GDM1 (cell line): ENCODE measurements at places on chromosomes 6 and 20.

DNA sequence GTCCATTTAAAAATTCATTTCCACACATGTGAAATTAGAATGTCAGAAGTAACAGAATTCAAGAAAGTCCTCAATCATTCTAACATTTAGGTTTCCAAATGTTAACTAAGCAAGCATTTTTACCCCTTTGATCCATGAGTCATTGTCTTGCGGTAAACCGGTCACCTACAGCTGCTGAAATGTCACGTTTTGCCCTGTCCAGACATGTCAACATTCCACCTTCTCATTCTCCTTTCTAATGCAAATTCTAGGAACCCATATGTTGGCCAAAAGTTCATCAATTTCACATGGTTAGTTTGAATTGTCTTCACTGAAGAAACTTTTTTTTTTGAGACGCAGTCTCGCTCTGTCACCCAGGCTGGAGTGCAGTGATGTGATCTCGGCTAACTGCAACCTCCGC, 117.2 kb downstream of the IPCEF1 start:
- no peak for DNase-seq

- no peak for DNase-seq
These were observed 244.9 kb upstream of the SOX4 start for GRCh38 chr6:21348504-21349195.

DNA sequence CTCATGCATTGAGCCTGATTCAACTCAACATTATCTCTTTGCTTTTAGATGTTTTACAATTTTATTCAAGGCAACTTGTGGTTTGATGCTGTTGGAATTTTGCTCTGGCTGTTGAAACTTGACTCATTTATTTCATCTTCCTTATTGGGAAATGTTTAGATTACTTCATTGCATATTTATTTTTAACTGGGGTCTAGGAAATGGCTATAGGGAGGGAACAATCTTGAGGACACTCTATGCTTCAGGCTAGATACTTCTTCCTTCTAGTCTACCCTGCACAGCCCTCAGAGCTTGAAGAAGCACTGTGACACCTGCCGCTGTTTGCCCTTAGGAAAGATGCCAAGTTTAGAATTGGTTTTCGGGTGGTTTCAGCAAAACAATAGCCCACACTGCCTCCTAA, 183.4 kb downstream of the ADGRG6 start:
- DNase-seq = no peak

- DNase-seq = no peak
These were observed 6.0 kb upstream of the FASTKD5 start for GRCh38 chr20:3165473-3166337.

- no peak for DNase-seq
These were observed 90.4 kb downstream of the MAP3K7 start for GRCh38 chr6:90496258-90497016.

DNA sequence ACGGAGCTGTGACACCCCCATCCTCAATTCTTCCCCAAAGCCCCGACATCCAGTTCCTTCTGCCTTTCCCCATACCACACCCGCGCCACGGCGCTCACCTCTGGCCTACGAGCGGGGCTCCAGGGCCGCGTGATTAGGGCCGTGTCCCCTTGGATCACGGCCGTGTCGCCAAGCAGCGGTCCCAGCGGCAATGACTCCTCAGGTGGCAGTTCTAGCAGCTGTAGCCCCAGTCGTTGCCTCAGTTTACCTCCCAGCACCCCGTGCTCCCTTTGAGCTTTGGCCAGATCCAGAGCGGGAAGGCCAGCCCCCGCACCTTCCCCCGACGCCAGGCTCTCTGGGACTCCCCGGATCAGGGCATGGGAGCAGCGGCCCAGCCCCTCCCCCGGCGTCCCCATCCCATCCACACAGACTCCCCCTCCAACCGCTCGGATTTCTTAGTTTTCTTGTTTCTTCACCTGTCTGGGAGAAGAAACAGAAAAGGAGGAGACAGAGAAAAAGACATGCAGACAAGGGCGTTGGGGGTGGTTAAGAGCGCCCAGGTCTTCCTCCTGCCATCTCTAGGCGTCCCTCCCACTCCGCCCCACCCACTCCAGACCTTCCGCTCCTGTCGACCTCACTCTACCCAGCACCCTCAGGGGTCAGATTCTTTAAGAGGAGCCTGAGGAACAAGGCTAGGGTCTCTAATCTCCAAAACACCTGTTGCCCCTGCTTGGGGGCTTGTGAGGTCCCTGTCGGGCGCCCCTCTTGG, at the start of gene DDAH2:
Gene DDAH2, minus strand, starts transcription at position 533 of the 748 bp plus-strand sequence. Its CDS starts 138 bp downstream, at position 395.
- DNase-seq = no peak

DNA sequence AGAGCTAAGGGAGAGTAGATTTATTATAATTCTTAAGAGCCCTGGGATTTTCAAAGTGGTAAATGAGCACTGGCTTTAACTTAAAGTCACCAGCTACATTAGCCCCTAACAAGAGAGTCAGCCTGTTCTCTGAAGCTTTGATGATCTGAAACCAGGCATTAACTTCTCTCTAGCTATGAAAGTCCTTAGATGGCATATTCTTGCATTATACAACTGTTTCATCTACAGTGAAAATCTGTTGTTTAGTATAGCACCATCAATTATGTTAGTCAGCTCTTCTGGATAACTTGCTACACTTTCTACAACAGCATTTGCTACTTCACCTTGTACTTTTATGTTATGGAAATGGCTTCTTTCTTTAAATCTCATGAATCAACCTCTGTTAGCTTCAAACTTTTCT, 1046.7 kb downstream of the HACE1 start:
- no peak for DNase-seq

- no peak for DNase-seq
These were observed 78.7 kb upstream of the SAMD5 start for GRCh38 chr6:147429794-147430193.

DNA sequence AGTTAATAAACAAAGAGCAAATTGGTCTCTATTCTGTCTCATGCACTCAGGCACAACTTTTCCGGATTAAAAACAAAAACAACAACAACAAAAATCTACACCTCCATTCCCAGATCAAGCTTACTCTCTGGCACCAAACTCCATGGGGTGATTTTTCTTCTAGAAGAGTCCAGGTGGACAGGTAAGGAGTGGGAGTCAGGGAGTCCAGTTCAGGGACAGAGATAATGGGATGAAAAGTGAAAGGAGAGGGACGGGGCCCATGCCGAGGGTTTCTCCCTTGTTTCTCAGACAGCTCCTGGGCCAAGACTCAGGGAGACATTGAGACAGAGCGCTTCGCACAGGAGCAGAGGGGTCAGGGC, 437 bp upstream of the HLA-A start:
- no peak for DNase-seq

DNA sequence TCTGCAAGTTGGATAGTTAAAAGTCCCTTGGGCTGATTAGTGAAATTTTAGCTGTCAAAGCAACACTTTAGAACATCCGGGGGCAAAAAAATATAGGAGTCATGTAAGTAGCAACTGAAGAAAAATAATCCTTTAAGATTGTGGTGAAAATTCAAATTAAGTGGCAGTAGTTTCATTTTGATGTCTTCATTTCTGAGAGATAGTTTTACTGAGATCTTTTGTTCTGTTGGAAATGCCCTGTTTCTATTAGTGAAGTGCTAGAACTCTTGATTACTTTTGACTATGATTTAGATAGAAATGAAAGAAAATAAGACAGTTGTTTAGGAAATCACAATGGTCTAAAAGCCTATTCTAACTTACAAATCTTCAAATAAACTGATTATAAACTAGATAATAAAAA, 587.3 kb upstream of the MMS22L start:
- DNase-seq = no peak

DNA sequence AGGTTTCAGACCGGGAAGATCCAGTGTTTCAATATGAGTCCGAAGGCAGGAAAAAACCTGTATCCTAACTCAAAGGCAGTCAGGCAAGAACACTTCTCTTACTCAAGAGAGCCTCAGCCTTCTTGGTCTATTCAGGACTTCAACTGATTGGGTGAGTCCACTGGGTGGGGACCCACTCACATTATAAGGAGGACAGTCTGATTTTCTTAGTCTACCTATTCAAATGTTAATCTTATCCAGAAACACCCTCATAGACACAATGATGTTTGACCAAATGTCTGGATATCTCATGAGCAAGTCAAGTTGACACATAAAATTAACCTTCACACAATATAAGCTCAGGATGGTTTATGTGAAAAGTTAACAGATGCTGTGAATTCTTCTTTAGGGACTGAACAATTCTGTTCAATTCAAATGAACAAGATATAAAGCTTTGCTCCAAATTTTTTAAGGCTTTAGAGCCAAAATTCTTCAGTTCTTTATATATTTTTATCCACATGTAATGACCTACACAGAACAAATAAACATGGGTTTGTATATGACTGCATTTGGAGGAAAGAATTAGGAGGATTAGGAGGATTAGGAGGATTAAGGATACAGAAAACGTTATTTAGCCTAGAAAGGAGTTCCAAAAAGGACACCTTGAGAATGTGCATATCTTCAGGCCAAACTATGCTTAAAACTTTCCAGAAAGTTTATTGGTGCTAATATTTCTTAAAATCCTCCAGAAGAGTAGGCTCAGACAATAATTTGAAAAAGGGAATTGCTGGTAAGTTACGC, 35.3 kb upstream of the LAMA2 start:
- no peak for DNase-seq

- DNase-seq = no peak
These were observed 701 bp downstream of the RFX6 start for GRCh38 chr6:116877743-116878142.

DNA sequence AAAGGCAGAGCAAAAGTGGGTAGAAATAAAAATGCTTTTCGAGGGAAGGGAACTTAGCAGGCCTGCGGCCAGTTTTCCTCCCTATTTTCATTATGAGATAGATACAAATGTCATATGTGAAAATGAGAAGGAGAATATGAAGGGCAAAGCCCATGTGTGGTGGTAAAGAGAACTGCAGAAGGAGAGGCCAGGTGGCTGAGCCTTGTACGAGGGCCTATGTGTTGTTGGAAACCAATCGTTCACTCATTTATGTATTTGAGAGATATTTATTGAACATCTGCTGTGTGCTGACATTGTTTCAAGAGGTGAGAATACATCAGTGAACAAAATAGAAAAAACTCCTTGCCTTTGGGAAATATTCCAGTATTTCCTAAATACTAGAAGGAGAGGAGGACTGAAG, 147.7 kb downstream of the SH3BGRL2 start:
- DNase-seq = no peak

DNA sequence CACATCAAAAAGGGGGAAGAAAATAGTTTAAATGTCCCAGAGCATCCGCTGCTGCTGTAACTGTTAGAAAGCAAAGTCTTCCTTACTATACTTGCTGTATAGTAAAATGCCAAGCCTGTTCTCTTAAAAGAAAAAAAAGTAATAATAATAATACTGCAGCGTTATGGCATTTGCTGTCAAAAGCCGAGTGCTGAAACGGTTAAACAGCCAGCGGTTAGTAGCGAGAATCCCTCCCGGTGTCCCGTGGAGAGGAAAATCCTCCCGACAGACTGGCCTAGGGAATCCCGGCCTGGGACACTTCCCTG, 19.5 kb upstream of the NFATC2 start:
- DNase-seq = no peak

GRCh38 chr20:9359561-9360308, 154.7 kb upstream of the LAMP5 start:
- DNase-seq = no peak

DNA sequence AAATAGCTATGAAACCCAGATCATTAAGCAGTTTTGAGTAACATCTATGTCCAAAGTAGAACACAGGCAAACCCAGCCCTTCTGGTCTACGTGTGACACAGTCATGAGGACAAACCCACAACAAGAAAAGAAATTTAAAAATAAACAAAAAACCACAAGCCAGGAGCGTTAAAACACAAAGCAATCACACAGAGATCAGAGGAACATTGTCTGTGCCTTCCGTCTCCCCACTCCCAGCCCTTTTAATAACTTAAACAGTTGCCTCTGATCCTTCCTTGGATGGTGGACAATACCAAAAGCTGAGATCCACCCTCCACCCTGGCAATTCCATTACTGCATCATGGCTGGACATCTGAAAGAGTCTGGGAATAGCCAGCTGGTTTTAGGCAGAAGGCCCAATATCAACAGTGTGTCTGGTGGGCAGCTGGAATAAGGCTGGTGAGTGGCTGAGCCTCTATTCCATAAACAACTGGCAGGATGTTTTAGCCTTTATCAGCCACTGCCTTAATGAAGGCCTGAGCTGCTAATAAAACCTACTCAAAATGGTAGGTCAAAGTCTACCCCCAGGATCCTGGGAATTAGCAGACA, 15.7 kb upstream of the LAMA4 start:
- DNase-seq = no peak

DNA sequence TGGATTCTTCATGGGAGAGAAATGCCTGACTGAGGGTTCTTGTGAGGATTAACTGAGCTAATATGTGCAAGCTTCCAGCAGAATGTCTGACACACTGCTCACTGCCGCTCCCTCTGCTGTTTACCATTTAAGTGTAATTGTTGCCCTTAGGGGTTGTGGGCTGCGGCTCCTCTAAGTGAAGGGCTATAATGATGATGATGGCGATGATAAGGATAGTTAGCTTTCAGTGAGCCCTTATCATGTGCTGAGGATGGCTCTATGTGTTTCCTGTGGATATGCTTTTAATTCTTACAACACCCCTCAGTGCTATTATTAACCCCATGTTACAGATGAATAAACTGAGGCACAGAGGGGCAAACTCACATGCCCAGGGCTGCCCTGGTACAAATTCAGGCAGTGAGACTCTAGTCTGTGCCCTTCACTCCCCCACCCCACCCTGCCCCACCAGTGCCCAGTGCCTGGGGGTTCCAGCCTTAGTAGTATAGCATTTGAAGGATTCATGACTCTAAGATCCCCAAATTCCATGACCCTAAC, 33.4 kb downstream of the TGM2 start:
- DNase-seq = no peak

DNA sequence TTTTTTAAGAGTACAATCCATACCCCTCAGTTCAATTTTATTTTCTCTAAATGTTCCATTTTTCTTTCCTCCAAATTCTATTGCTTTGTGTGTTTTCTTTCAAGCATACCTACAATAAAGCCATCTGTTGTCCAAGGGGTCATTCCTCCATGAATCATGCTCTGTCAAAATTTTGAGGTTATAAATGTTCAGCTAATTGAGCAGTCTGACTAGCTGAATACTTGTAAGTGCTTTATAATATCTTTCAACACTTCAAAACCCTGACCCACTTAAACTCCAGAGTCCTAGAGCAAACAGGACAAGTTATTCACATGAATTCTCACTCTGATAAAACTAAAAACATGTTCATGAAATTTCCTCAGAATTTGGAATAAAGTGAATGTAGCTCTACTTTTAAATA, 33.4 kb upstream of the EYA4 start:
- no peak for DNase-seq

GRCh38 chr6:39249278-39249677, 20.0 kb upstream of the KCNK5 start:
- DNase-seq = no peak

GRCh38 chr6:109351231-109352130, 30.8 kb downstream of the CD164 start:
- DNase-seq = no peak

GRCh38 chr20:40489886-40490285, 199.2 kb downstream of the MAFB start:
- no peak for DNase-seq

- DNase-seq = no peak
These were observed 1.4 kb upstream of the BANF2 start for GRCh38 chr20:17698384-17698783.

- no peak for DNase-seq
These were observed 37.0 kb downstream of the BPIFB1 start for GRCh38 chr20:33320006-33320405.
